ENCODE measurements at places on chromosomes 12 and 14.
A peak's percentile ranks its signal among the peaks of the same experiment; 100 is the strongest.

DNA sequence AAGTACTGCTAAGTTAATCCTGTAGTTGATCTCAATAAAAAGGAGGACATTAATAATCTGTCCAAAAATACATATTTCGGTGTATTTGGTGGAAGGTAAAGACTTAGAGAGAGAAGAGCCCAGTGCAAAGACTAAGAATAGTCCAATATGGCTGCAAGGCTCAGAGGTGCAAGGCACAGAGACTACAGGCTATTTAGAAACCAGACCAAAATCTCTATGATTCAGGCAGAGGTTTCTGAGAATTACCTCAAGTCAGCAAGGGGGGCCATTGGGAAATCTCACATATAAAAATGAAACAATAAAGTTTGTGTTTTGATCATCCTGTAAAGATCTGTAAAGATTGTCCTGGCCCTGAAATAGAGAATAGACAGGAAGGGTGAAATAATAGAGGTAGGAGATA lies 1173.0 kb downstream of the VRK1 start:
- DNase-seq: no peak

GRCh38 chr12:102570256-102570655 lies 89.9 kb upstream of the IGF1 start:
- DNase-seq: no peak

GRCh38 chr14:24368212-24368561 lies 203 bp downstream of the NFATC4 start:
- no peak for DNase-seq

DNA sequence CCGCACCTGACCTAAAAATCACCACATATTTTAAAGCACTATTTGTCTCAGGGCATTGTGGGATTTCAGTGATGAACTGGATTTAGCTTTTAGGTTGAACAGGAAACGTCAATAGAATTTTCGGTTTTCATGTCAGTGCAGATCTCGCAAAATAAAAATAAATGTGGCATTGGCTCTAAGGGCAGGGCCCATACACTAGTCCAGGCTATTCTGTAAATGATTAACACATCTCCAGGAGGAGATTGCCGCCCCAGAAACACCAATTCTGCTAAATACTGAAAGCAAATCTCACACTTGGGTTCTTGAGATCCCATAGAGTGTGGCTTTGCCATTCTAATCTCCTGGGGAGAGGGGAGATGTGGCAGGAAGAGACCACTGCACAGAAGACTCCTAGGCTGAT lies 1494.0 kb upstream of the TMEM132C start:
- DNase-seq: no peak

DNA sequence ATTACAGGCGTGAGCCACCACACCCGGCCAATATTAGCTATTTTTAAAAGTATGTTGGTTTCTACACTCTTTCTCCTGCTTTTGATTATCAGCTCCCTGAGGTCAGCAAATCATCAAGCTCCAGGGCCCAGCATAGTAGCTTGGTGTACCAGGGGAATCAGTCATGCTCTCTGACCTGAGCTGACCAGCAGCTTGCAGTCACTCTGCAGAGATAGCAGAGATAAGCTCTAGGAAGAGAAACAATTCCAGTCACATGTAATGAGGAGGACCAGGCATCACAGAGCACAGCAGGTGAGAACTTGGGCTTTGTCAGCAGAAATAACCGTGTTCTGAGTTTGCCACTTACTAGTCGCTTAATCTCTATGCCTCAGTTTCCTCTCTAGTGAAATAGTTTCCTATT lies 8.5 kb downstream of the PLEKHD1 start:
- no peak for DNase-seq

DNA sequence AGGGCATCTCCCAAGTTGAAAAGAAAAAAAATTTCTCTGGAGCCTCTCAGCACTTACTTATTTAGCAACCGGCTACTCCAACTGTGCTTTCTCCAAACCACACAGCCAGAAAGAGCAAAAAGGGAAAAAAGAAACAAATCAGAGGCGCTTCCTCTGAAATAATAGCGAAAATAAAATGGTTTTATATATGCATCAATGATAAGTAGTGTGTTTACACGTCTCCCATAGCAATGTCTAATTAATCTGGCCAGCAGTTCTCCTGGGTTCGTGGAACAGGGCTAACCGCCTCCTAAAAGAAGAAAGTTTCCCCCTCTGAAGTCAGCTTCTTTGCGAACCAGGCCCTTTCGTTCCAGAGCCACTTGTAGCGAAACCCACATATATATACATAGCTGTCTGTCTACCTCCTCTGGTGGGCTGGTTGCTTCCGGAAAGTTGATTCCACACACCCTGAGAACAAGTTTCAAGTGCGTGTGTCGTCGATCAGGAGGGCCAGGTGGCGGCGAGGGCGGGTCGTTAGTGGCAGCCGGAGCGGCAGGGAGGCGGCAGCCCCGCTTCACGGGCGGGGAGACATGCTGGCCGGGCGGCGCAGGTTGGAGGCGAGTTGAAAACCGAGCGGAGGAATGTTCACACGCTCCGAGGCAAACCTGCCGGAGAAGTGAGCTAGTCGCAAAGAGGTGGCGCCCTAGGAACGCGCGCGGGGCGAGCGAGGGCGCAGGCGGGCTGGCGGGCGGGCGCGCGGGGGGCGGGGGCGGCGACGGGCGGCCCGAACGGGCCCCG lies 2.7 kb downstream of the PTHLH start:
- DNase-seq: peak; percentile 75

DNA sequence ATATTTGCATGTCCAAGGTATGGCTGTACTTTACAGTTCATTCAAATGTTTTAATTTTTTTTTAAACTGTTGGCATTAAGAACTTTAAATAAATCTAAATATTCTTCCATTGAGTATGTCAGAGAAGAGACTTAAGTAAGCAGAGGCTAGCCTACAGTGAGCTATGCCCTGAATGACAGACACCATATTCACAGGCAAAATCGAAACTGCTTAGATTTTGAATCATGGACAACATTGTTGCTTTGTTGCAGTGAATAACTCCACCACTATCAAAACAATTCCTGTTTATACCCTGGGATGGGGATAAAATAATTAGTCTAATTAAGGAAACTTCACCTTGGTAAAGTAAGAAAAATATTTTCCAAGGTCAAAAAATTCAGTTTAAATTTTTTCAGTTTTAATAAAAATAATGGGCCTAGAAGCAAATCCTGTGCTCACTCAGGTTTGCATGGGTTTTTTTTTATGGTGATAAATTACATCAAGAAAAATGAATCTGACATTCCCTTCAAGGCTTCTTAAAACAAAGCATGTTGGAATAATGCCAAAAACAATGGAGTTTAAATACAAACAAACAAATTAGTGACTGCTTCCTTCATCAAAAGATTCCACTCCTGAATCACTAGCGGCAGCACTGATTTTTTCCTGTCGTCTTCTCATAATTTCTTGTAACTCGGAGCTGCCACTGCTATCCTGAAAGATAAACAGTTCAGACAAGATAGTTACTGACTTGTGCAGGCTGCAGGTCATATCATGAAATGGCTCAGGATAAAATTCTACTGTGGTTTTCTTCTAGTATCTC lies 168.2 kb downstream of the EPS8 start:
- DNase-seq: no peak

- DNase-seq: no peak
Measured at GRCh38 chr12:127635838-127636237, 631.1 kb upstream of the TMEM132C start.

- no peak for DNase-seq
Measured at GRCh38 chr12:57049890-57050289, at the start of gene MYO1A. TSS of gene MYO1A (minus strand) at chr12:57050129. CDS start at chr12:57048323, 1,806 bp downstream.

GRCh38 chr12:29343022-29343799 lies 37.8 kb downstream of the ERGIC2 start:
- no peak for DNase-seq

DNA sequence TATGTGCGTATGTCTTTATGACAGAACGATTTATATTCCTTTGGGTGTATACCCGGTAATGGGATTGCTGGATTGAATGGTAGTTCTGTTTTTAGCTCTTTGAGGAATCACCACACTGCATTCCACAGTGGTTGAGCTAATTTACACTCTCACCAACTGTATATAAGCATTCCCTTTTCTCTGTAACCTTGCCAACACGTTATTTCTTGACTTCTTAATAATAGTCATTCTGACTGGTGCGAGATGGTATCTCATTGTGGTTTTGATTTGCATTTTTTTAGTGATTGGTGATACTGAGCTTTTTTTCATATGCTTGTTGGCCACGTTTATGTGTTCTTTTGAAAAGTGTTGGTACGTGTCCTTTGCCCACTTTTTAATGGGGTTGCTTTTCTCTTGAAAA lies 49.7 kb downstream of the FRS2 start:
- DNase-seq: no peak

- no peak for DNase-seq
Measured at GRCh38 chr12:7141351-7142005, 11.3 kb downstream of the CLSTN3 start.

- no peak for DNase-seq
Measured at GRCh38 chr12:67085699-67086098, 183.5 kb upstream of the CAND1 start.
